ENCODE measurements at places on chromosomes 5 and 9.

DNA sequence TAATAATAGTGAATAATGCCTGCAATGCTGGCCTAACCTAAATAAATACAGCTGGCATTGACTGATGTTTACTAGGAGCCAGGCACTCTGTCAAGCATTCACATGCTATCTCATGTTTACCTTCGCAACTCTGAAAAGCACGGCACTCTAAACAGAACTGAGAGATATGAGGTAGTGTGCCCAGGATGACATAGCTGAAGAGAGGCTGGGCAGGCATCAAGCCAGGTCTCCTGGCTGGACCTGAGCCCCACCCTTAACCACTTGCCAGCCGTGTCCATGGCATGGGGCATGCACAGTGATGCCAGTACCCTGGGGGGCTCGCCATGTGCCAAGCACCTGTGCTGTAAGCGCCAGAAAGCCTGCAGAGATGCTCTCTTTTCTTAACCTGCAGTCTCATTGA, 119.4 kb upstream of the MVB12B start:
- no peak for DNase-seq

GRCh38 chr9:137325124-137325523, 23.1 kb upstream of the NRARP start:
- no peak for DNase-seq

DNA sequence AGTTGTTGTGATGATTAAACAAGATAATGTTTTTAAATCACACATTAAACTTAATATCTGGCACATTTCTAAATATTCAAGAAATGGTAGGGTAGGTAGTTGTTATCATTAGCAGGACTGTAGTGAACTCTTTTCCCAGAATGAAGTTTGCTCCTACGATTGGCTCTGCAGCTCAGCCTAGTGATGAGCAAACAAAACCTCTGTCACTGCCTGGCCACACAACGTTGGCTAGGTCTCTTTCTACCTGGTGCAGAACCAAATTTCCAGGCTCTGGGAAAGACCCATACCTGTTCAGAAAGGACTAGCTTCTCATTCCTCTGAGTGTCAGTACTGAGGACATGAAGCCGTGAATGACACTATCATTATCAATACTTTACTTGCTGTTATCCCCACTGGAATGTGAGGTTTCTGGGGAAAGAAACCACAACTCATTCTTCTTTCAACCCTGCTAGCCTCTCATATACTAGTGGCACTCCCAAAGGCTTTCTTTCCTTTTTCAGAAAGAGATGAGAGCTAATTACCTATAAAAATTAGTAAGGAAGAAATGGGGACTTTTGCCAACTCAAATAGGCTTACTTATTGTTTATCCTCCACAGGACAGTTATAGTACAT, 219.3 kb upstream of the TRIM32 start:
- no peak for DNase-seq

- DNase-seq, result no peak
These were observed 44.1 kb upstream of the IL17B start for GRCh38 chr5:149423049-149423793.

GRCh38 chr9:79046401-79046800, 525.4 kb upstream of the TLE4 start:
- DNase-seq, result no peak

GRCh38 chr5:67135381-67135984, 61.1 kb downstream of the CD180 start:
- no peak for DNase-seq

DNA sequence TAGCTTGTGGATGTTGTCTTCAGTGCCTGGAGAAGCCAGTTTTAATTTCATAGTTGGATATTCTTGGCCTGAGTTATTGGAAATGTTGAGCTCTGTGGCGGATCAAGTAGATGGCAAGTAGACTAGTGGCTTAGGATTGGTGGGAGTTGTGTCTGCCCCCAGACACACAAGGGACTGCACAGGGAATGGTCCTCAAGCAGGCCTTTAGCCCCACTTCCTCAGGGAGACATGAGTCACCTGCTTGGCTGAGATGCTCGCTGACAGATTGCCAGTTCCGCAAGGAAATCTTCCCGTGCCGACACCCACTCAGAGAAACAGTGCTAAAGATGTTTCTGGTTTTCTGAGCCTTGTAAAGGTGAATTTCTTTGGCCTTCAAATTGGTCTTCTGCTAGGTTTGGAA, 18.8 kb upstream of the CATSPER3 start:
- no peak for DNase-seq

DNA sequence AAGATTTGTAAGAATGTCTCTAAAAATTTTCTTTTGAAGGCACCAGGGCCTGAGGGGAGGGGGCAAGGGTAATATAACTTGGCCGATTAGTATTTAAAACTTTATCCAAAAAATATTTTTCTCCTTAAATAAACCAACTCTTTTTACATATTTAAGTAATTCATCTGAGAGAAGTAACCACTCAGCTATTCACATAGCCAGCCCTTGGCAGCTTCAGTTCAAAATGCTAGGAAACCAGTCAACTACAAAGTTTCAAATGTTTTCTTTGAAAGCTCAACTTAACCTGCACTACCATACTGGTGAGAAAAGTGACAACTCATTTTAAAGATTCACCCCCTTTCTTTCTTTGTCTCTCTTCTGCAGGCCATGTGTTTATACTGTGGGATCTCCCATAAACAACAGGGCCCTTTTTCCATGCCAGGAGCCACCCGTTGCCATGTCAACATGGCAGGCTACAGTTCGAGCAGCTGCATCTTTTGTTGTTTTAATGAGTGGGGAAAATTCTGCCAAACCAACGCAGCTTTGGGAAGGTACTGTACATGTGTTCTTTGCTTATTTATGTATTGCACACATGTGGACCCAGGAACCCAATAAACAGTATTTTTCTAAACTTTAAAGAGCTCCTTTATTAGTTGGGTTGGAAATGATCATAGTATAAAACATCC, 46.3 kb downstream of the AOPEP start:
- no peak for DNase-seq

- DNase-seq, result no peak
These were observed 3.9 kb upstream of the ISCA1 start for GRCh38 chr9:86286278-86286677.

GRCh38 chr5:127891942-127892341, 188.8 kb downstream of the CCDC192 start:
- no peak for DNase-seq

DNA sequence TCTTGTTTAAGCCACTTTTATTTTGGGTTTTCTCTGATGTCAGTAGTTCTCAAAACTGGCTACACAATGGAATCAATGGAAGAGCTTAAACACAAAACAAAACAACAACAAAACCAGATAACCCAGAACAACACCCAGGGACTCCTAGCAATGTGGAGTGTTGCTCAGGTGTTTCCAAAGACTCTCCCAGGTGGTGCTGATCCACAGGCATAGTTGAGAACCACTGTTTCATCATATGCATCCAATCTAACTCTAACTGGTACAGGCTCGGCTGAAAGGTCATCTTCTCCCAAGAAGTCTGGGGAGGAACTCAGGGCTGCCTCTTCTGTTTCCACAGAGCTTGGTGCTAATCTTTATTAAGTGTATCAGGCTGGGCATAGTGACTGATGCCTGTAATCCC, 5.4 kb upstream of the ALDH1B1 start:
- DNase-seq, result no peak

DNA sequence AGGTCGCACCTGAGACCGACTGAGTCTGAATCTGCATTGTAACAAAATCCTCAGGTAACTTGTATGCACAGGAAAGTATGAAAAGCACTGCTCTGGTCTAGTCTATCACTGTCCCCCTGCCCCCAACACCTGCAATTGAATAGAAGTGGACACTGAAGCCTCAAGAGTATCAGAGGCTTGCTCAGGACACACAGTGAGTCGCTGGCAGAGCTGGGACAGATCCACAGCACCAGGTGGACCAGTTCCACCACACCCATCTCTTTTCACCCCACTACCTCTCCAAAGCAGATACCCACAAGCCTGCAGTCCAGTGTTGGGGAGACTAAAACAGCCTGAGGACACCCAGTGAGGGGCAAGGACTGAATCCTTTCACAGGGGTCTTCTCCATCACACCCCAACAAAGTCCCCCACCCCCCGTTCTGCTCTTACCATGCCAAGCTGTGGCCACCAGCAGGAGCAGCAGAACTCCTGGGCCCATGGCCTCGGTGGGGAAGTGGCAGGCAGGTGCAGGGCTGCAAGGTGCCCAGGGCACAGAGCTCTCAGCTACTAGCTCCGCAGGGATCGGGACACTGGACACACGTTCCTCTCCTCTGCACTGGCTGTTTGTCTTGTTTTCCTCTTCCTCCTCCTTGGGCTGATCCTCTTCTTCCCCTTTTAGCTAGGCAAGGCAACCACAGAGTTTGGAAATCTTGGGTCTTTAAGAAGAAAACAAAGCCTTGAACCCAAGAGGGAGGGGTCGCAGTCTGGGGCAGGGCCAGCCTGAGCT, at the start of gene CSF1R:
Gene CSF1R, minus strand, starts transcription at position 605 of the 766 bp plus-strand sequence. Its CDS starts 127 bp downstream, at position 478.
- DNase-seq, result no peak

- no peak for DNase-seq
These were observed 607.2 kb upstream of the CLINT1 start for GRCh38 chr5:158466191-158466590.

DNA sequence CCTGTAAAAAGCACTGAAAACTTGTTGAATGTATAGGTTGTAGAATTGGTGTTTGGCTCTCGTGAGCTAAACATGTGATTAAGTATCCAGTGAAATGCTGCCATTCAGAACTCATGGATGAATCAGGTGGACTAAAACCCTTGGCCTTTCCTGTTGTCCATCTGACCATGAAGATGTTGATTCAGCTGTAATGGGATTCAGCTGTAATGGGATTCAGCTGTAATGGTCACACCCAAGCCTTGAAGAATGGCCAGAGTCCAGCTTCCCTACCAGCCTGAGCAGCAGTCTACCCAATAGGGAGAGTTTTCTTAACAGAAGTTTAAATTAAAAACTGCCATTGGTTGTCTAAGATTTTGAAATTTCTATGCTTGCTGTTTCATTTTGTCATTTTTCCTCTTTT, 18.1 kb downstream of the MAMDC2 start:
- no peak for DNase-seq

DNA sequence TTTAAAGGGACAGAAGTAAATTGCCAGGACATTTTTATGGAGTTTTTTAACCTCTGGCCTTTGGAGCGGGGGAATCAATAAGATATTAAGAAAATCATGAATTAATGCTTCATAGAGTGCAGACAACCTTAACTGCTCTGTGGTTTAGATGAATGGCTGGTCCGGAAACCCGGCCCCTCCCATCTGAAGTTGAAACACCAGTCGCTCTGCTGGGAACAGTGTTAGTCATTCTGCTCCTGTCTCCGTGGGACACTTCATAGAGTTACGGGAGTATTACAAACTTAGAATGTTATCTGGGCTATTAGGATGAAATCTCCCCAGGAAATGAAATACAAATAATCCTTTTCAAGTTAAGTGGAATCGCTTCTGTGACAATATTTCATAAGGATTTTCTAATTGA, 110.1 kb upstream of the IRX2 start:
- DNase-seq, result no peak

- no peak for DNase-seq
These were observed 338 bp downstream of the ABHD17B start for GRCh38 chr9:71910650-71911060.

- DNase-seq, result no peak
These were observed 52.8 kb downstream of the TTC1 start for GRCh38 chr5:160061770-160062169.

GRCh38 chr9:14520341-14520740, 172.9 kb downstream of the ZDHHC21 start:
- DNase-seq, result no peak

- DNase-seq, result peak; percentile 66
These were observed 18.0 kb downstream of the MGAT1 start for GRCh38 chr5:180784497-180785097.

DNA sequence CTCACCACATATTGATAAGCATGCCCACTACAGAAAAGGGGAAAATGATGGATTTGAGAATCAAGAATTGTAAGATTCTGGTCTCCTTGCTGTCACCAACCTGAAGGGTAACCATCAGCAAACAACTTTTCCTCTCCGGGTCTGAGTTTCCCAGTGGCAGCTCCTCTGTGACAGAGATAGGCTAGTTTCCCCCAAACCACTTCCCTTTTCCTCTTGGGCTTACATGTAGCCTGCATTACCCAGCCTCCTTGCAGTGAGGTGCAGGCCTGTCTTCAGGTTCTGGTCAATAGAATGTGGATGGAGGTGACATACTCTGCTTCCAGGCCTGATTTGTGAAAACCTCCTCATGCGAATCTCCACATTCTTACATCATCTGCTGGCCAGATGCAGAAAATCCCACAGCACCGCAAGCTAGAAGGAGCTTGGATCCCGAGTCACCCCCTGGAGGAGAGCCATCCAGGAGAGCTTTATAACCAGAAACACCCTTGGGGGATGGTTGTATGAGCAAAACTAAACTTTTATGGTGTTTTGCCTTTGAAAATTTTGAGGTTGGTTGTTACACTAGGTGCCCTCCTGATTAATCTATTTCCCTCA, 206.1 kb downstream of the RGS3 start:
- DNase-seq, result no peak

- no peak for DNase-seq
These were observed 167.6 kb upstream of the FSTL4 start for GRCh38 chr5:133779828-133780475.

GRCh38 chr5:169085636-169086035, 215.3 kb downstream of the SLIT3 start:
- no peak for DNase-seq

DNA sequence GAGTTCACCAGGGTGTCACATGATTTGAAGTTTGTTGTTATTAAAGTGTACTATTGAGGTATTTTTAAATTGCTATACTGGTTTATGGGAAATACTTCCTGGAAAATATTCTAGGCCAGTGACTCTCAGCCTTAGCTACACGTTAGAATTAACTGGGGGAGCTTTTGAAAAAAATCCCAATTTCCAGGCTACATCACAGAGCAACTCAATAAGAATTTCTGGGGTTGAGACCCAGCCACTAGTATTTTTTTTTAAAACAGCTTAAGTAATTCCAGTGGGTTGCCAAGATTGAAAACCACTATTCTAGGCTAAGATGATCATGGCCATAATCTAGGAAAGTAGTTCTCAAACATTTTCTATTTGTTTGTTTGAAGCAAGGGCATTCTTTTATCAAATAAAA, 142.9 kb upstream of the GRIA1 start:
- DNase-seq, result no peak

DNA sequence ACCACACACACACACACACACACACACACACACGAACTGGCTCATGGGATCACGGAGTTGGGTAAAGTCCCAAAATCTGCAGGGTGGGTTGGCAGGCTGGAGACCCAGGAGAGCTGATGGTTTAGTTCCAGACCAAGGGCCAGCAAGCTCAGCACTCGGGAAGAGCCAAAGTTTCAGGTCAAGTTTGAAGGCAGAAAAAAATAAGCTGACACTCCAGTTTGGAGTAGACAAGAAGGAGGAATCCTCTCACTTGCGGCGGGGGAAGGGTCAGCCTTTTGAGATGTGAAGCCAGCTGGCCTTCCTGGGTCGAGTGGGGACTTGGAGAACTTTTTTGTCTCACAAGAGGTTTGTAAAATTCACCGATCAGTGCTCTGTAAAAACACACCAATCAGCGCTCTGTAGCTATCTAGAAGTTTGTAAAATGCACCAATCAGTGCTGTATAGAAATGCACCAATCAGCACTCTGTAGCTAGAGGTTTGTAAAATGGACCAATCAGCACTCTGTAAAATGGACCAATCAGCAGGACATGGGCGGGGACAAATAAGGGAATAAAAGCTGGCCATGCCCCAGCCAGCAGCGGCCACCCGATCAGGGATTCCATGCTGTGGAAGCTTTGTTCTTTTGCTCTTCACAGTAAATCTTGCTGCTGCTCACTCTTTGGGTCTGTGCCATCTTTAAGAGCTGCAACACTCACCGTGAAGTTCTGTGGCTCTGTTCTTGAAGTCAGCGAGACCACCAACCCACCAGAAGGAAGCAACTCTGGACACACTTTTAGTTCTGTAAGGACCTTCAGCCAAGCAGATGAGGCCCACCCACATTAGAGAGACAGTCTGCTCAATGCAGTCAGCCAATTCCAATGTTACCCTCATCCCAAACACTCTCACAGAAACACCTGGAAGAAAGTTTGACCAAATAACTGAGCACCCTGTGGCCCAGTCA, 37.8 kb upstream of the UNC5A start:
- DNase-seq, result no peak

All from T follicular helper cell (primary cell).